Adipose tissue (tissue), 3 donors: ENCODE measurements at places on chromosomes 12 and 14. TPM values are rescaled to one million over a fixed set of nuclear protein-coding genes. Genes with fewer than 3 reads are reported as not detected.

Gene GYS2
- polyA plus RNA-seq: 0.56 TPM

Gene CCDC38
- 0.03 TPM for polyA plus RNA-seq

Gene DAO
- polyA plus RNA-seq: not detected

Gene RD3L
- not detected for polyA plus RNA-seq

Gene ATL1
- polyA plus RNA-seq: 2.9 TPM

Gene EML5
- 0.94 TPM for polyA plus RNA-seq

Gene PNMA1
- polyA plus RNA-seq: 21.6 TPM

Gene ERP27
- polyA plus RNA-seq: 44.0 TPM

Gene FAM186B
- polyA plus RNA-seq: 0.25 TPM

Gene SERPINA12
- polyA plus RNA-seq: not detected

Gene TMEM117
- polyA plus RNA-seq: 2.5 TPM

Gene PLEKHG3
- polyA plus RNA-seq: 21.3 TPM

Gene GUCY2C
- polyA plus RNA-seq: not detected

Gene GPR137C
- polyA plus RNA-seq: 0.45 TPM

Gene TAS2R50
- 0.67 TPM for polyA plus RNA-seq

Gene CPSF2
- 9.4 TPM for polyA plus RNA-seq

Gene FGD6
- polyA plus RNA-seq: 2.1 TPM

Gene NKX2-1
- polyA plus RNA-seq: not detected

Gene PARP11
- polyA plus RNA-seq: 3.1 TPM

Gene CAPS2
- polyA plus RNA-seq: 2.1 TPM

Gene RNASE3
- polyA plus RNA-seq: not detected

Gene GNG2
- polyA plus RNA-seq: 32.5 TPM

Gene AQP6
- 0.06 TPM for polyA plus RNA-seq

Gene LMO3
- 34.2 TPM for polyA plus RNA-seq

Gene HOXC13
- not detected for polyA plus RNA-seq

Gene WNT1
- polyA plus RNA-seq: not detected

Gene FOXN4
- not detected for polyA plus RNA-seq

Gene LRP1
- 116 TPM for polyA plus RNA-seq

Gene FBRSL1
- 14.7 TPM for polyA plus RNA-seq

Gene GAS2L3
- 0.35 TPM for polyA plus RNA-seq

Gene CMA1
- 0.13 TPM for polyA plus RNA-seq

Gene LRRC43
- 0.33 TPM for polyA plus RNA-seq

Gene GDF3
- 0.24 TPM for polyA plus RNA-seq

Gene OVCH1
- polyA plus RNA-seq: not detected

Gene RGS6
- polyA plus RNA-seq: 1.6 TPM

Gene DEGS2
- polyA plus RNA-seq: 4.2 TPM

Gene KANSL2
- 20.6 TPM for polyA plus RNA-seq

Gene SOCS2
- 47.7 TPM for polyA plus RNA-seq

Gene CIROP
- 0.56 TPM for polyA plus RNA-seq

Gene DIO3
- polyA plus RNA-seq: 1.0 TPM

Gene MANSC4
- 0.08 TPM for polyA plus RNA-seq

Gene DDIT3
- polyA plus RNA-seq: 27.4 TPM

Gene PIWIL1
- not detected for polyA plus RNA-seq

Gene COL2A1
- not detected for polyA plus RNA-seq

Gene MGAT4C
- polyA plus RNA-seq: 0.07 TPM

Gene TPPP2
- not detected for polyA plus RNA-seq

Gene DTX3
- 8.4 TPM for polyA plus RNA-seq

Gene RPS29
- 3,167 TPM for polyA plus RNA-seq

Gene SLC10A1
- polyA plus RNA-seq: not detected

Gene KCNH3
- 0.32 TPM for polyA plus RNA-seq

Gene CELA1
- polyA plus RNA-seq: not detected
